MG63 (cell line): ENCODE measurements at places on chromosomes 2 and 18. TPM values are rescaled to one million over a fixed set of nuclear protein-coding genes. Genes with fewer than 3 reads are reported as not detected.
A peak's percentile ranks its signal among the peaks of the same experiment; 100 is the strongest.

DNA sequence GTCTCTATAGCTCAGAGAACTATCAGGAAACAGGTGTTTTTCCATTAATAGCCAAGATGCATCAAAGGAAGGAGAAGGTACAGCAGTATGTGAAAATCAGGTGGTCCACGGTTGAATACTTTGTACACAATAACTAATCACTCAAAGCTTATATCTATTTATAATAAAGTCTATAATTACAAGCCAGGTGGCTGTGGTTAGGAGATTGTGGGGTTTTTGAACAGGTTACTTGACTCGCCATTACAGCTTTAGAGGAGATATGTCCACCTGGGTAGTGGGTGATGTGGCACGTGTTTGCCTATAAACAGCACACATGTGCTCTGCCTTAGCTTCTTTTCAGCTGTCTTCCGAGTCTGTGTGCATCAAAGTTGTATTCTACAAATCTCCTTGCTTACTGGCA is 892.2 kb upstream of the ZEB2 start:
- DNase-seq: no peak

DNA sequence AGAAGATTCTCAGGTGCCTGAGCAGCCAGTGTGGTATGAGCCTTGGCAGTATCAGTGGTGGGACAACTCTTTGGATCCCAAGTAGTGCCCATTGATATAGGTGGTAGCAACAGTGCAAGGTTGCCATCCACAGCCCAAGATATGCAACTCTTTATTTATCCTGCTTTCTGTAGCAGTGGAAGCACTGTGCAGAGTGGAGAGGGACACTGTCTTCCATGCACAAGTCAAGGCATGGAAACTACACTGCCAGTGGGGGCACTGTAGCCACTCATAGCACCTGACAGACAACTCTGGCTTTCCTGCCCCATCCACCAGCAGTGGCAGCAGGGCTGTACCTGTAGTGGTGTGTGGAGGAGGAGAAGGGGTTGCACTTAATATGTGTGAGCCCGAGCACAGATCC is 409.6 kb upstream of the TMEFF2 start:
- DNase-seq: no peak

DNA sequence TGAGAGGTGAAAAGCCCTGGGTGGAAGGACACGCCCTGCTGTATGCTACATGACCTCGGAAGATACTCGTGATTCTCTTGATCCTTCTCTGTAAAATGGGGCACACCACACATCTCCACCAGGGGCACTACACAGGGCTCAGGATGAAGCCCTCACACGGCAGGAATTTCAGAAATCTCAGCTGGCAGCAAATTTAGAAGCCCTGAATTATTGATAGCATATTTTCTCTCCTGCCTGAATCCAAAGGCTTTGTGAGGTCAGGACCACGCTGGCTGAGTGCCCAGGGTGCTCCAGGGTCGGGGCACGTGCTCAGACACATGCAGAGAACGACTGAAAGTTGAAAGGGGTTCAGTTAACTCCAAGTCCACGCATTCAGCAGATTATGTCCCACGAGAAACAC is 42.1 kb upstream of the GALR1 start:
- peak; percentile 90 for DNase-seq

DNA sequence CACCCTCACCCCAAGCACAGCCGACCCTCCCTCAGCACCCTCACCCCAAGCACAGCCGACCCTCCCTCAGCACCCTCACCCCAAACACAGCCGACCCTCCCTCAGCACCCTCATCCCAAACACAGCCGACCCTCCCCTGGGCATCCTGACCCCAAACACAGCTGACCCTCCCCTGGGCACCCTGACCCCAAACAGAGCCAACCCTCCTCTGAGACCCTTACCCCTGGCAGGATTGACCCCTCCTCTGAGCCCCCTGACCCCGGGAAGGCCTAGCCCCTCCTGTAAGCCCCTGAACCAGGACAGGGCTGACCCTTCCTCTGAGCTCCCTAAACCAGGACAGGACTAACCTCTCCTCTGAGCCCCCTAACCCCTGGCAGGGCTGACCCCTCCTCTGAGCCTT is 84.4 kb upstream of the RAB6C start:
- DNase-seq: no peak

DNA sequence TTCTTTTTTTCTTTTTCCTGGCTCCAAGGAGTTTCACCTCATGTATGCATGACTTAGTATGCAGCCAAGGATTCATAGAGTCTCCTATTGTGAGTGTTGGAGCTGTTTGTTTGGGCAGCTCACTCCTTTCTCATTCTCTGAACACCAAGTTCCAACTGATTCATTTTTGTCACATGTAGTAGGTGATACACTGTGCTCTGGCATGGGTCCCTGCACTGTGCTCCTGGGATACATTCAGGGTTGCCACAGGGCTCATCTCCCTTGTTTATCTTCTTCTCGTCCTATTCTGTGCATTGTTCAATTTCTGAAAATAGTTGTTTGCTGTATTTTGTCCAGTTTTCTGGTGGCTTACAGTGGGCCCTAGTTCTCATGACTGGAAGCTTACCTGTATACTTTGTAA is 96.8 kb downstream of the ZNF407 start:
- no peak for DNase-seq

- DNase-seq: no peak
Measured at GRCh38 chr18:58026395-58026794, 17.6 kb upstream of the NEDD4L start.

DNA sequence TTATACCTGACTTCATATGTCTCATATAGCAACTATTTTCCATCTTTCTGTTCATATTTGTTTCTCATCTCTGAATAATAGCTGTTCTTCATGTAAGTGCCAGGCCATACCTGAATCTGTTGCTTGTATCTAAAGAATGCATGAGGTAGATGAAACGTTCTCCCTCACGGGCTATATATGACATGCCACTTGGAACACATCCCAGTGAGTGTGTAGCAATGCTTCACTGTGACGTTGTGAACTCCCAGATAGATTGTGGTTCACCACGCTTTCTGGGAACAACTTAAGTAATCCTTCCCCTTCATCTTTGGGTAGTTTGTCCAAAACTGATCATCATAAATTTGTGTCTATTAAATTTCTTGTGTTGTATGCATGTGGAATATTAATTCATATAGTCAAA is 60.1 kb downstream of the RDH14 start:
- no peak for DNase-seq

DNA sequence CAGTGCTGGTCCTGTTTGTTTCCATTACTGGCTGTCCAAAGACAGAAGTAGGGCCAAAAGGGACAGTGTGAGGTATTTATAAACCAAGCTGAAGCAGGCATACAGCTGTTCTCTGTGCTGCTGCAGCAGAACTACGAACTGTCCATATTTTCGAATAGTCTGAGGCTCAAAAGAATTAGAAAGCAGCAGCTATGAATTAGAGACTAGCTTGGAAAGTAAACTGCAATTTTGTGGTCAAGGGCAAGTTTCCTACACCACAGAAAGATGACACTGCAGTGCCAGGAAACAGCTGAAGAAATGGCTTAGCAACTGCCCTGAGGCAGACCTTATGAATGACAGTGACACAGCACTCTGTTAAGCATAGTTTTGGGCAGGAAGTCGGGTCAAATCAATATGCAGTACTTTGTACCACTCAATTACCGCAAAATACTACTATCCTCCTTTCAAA is 125.3 kb downstream of the TMEM131 start:
- DNase-seq: peak; percentile 61

DNA sequence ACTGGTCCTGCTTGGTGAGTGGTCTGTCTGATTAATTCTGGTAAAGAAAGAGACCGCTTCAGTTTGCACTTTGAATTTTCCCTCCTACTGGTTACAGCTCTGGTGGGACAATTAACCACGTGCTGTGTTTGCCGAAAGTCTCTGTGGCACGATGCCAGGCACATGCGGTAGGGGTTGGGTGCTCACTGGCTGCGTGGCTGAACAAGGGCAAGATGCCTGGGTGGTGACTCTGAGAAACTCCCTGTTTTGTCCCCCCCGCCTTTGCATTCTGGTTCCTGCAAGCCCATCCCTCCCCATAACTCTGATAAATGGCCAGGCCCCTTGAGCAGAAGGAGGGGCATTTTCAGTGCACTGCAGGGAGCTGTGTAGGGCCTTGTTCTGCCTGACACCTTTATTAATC is 206.1 kb downstream of the TFCP2L1 start:
- DNase-seq: no peak

DNA sequence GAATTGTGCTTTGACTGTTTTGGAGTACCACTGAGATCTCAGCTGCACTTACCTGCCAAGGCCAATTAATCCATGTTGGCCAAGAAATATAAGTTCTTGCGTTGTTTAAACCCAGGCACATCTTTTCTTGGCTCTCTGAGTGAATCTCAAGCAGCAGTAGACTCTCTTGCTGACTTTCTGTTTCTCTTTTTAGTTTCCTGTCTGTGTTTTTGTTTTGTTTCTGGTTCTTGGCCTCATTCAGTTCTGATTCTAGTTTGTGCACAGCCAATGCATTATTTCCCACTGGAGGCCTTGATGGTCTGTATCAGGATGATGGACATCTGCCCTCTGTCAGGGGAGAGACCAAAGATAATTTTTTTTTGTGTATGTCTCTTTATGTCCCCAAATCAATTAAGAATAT is 379.4 kb downstream of the CDH2 start:
- DNase-seq: no peak

GRCh38 chr2:160225722-160226121 is 25.6 kb upstream of the ITGB6 start:
- DNase-seq: no peak

- DNase-seq: no peak
Measured at GRCh38 chr2:191642541-191642940, 35.4 kb upstream of the NABP1 start.

GRCh38 chr2:29196792-29197788 is 81.9 kb downstream of the CLIP4 start:
- DNase-seq: peak; percentile 37

DNA sequence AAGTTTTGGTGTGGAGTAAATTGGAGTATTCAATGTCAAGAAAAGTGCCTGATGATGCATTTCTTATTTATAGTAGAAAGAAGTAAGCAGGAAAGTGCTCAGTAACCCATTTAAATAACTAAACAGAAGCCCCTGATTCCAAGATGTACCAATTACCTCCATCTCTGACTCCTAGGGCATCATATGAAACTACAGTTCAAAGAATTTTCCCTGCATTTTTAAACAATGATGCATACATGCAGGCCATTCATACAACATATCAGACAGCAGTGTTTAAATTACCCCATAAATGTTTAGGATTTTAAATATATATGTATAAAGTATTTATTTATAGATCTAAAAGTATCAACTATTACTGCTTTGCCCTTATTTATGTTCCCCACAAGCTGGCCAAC is 36.2 kb downstream of the FTCDNL1 start:
- DNase-seq: no peak

- no peak for DNase-seq
Measured at GRCh38 chr2:42771546-42772153, 7.7 kb upstream of the OXER1 start.

GRCh38 chr2:86744152-86744551 is 24.1 kb downstream of the RMND5A start:
- DNase-seq: no peak

DNA sequence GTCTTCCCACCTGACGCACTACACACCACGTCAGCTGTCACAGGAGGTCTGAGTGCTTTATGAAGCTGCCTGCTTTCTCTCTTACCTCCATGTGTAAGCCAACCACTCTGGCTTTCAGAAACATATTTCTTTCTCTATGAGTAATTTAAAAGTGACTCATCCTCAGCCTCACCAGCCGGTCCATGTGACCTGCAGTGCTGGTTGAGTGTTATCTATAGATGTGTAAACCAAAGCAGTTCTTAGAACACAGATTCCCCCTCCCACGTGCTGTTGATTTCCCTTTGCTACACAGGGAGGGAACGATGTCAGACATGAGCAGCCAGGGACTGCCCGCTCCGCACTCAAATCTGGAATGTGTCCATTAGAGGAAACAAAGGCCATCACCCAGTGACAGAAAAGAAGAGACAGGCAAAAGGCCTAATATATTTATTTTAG is 157.8 kb downstream of the BCL2 start:
- peak; percentile 74 for DNase-seq

DNA sequence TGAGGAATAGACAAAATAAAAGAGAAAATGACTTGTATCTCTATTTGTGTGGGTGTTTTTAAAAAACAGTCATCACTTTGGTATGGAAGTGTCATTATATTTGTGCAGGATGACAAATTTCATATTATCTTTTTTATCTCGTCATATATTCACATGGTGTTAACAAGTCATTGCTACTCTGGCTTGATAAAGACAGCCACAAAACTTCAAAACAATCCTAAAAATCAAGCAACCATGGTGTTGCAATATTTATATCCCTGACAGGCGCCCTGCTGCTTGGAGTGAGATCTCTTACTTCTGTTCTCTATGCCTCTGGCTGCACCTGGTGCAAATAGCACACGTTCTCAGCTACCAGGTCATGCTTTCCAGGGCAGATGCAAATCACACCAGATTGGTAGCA is 278.0 kb upstream of the EPHA4 start:
- DNase-seq: no peak

GRCh38 chr2:168211664-168212163 is 35.7 kb downstream of the STK39 start:
- DNase-seq: no peak

The HOXD4 gene
- total RNA-seq: 0.26 TPM in 1 of 2 replicates, not detected in the other

The PHLPP1 gene
- total RNA-seq: 5.4 and 6.6 TPM in 2 replicates

The BOK gene
- total RNA-seq: 1.6 and 6.8 TPM in 2 replicates

The SOCS6 gene
- 11.1 and 20.6 TPM in 2 replicates for total RNA-seq

The CNTNAP5 gene
- total RNA-seq: not detected in 2 replicates

The MARCHF4 gene
- total RNA-seq: 0.03 and 0.12 TPM in 2 replicates

The RDH14 gene
- 29.1 and 34.6 TPM in 2 replicates for total RNA-seq

The ROCK2 gene
- total RNA-seq: 15.9 and 19.7 TPM in 2 replicates

The CROCC2 gene
- total RNA-seq: not detected in 2 replicates

The DOK6 gene
- total RNA-seq: 11.2 and 11.6 TPM in 2 replicates

The SH3RF3 gene
- 0.22 and 0.82 TPM in 2 replicates for total RNA-seq

The SCG2 gene
- total RNA-seq: 0.26 and 0.39 TPM in 2 replicates
